H9 (cell line): ENCODE measurements at places on chromosomes 3 and 15. TPM values are rescaled to one million over a fixed set of nuclear protein-coding genes. Genes with fewer than 3 reads are reported as not detected.

GRCh38 chr3:43171748-43172147 is 65.9 kb upstream of the POMGNT2 start:
- DNase-seq: no peak
- H3K4me3 ChIP-seq: no peak overlapping the region
- no peak overlapping the region for H3K27ac ChIP-seq
- peaks cover 6% of the 10 kb centered on the region; the same call in 1 of the 2 replicates for H3K36me3 ChIP-seq

- no peaks in the 10 kb centered on the region for H3K27me3 ChIP-seq
- H3K4me1 ChIP-seq: no peaks in the 10 kb centered on the region
- DNase-seq: no peak
- H3K27ac ChIP-seq: no peak overlapping the region
Observed at GRCh38 chr3:162073422-162073975, 576.9 kb downstream of the OTOL1 start.

DNA sequence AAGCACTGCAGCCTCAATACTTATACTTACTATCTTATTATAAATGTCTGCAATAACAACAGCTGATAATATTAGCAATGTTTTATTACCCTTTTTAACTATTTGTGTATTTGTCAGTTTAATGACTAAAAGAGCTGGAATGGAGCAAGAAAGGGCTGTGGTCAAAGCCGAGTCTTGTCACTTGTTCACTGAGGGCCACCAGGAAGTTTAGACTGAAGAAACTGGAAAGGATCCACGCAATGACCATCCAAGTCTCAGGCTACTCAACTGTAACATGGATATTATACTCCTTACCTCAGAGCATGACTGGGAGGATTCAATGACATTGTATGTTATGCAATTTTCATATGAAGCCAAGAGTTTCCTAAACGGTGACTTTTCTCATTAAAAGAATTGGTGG is 90.4 kb downstream of the TJP1 start:
- no peak for DNase-seq
- no peaks in the 10 kb centered on the region for H3K27me3 ChIP-seq
- no peak overlapping the region for H3K27ac ChIP-seq
- H3K4me1 ChIP-seq: no peaks in the 10 kb centered on the region

DNA sequence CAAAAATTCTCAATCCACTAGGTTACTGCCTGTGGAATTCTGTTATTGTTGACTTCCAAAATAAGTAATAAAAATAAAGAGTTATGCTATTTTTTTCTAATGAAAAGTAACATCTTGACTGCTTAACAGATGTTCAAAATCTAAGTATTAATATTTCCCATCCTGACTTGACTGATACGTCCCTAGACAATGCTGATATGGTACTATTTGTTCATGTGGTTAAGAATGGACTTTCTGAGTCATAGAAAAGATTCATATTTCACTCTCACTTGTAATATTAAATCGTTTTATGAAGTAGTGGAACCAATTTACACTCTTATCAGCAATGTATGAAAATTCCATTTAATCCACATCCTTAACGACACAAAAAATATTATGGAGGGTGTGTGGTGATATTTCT is 104.8 kb upstream of the PLSCR5 start:
- no peak for DNase-seq
- no peak overlapping the region for H3K27ac ChIP-seq
- no peak overlapping the region for H3K4me3 ChIP-seq
- no peaks in the 10 kb centered on the region for H3K36me3 ChIP-seq
- H3K27me3 ChIP-seq: no peaks in the 10 kb centered on the region

GRCh38 chr3:138445236-138445635 is 10.8 kb downstream of the ESYT3 start:
- H3K4me3 ChIP-seq: no peak overlapping the region
- no peaks in the 10 kb centered on the region for H3K27me3 ChIP-seq
- H3K4me1 ChIP-seq: no peaks in the 10 kb centered on the region
- DNase-seq: no peak
- H3K36me3 ChIP-seq: no peaks in the 10 kb centered on the region

- H3K27me3 ChIP-seq: no peaks in the 10 kb centered on the region
- H3K4me1 ChIP-seq: no peaks in the 10 kb centered on the region; the same call in 1 of the 2 replicates
- no peak overlapping the region for H3K4me3 ChIP-seq
- DNase-seq: no peak
- H3K27ac ChIP-seq: no peak overlapping the region
- peaks cover 11% of the 10 kb centered on the region; the same call in 2 of the 3 replicates for H3K36me3 ChIP-seq
Observed at GRCh38 chr3:95343228-95343627, 1280.4 kb downstream of the NSUN3 start.

DNA sequence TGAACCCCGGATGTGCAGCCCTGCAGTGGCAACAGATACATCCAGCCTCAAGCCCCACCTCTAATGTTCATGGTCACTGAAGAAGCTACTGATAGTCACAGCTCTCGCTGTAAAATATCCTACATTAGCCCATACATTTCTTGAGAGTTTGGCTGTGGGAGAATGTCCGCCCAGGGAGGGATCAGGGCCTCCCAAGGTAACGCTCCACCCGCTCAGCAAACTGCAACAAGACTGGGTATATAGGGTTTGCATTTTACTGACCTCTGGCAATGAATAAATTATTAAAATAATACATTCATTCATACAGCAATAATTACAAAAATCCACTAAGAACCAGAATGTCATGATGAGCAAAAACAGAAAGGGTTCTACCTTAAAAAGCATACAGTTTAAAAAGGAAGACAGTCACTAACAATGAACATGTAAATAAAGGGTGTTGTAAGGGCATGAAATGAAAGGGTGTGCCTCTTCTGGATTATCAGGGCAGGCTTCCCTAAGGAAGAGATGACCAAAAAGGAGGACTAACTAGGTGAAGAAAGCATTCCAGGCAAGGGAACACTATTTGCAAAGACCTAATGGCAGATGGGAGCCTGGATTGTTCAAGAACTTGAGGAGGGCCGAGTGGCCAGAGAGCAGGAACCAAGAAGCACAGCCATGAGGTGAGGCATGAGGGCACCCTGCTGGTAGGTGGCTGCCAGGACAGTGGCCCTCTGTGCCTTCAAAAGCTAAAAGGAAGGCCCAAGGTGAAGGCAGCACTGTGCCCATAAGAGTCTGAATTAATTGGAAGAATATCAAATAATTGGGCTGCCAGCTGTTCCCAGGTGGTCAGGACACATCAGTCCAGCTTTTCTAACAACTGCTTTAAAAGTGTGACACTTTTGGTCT is 28.1 kb upstream of the CTDSPL start:
- DNase-seq: no peak
- H3K27ac ChIP-seq: no peak overlapping the region
- no peaks in the 10 kb centered on the region; the same call in 1 of the 3 replicates for H3K36me3 ChIP-seq
- H3K4me3 ChIP-seq: no peak overlapping the region

DNA sequence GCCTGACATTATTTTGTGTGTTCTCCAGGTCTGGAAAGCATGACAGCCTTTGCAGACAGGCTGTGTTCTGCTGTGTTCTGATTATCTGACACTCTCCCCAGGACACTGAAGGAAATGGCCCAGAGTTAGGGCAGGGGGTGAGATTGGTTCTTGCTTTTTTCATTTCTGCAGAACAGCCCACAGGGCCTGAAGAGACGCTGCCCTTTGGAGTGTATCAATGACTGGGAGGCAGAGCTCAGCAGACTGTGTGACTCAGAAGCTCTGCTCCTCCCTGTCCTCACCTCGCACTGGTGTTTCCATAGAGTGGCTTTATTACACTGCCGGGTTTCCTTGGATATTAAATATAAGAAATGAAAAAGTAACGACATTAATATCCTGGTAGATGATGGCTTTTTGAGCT is 523.6 kb downstream of the NTRK3 start:
- peaks cover 1% of the 10 kb centered on the region; the same call in 1 of the 3 replicates for H3K36me3 ChIP-seq
- H3K27me3 ChIP-seq: no peaks in the 10 kb centered on the region
- DNase-seq: no peak
- H3K4me3 ChIP-seq: no peak overlapping the region

GRCh38 chr3:135128818-135129217 is 333.8 kb downstream of the EPHB1 start:
- DNase-seq: no peak
- H3K27me3 ChIP-seq: no peaks in the 10 kb centered on the region; the same call in 1 of the 2 replicates
- no peaks in the 10 kb centered on the region for H3K4me1 ChIP-seq
- no peaks in the 10 kb centered on the region for H3K36me3 ChIP-seq

DNA sequence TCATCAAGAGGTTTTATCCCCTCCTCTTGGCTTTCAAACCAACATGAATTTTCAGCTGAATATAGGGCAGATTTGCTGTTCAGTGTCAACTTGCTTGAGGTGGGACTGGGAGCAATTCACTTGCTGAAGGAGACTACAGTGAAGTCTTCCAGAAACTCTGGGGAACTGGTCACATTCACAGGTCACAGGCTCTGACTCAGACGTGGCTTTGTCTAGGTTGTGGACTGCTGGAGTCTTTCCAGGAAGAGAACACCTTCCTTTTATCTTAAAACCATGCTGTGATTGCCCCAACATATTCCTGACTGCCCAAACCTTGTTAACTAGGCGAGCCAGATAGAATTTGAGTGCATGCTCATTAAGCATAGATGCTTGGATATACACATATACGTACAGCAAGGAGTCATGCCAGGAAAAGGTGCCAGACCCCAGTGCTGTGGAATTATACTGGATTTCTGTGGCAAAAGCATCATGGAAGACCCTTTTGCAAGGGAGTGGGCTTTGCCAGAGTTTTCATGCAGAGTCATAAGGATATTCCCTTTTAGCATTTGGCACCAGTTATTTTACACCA is 399.1 kb upstream of the TBL1XR1 start:
- H3K27ac ChIP-seq: no peak overlapping the region
- H3K27me3 ChIP-seq: no peaks in the 10 kb centered on the region
- H3K4me1 ChIP-seq: peaks cover 13% of the 10 kb centered on the region; the same call in 1 of the 2 replicates
- DNase-seq: no peak

DNA sequence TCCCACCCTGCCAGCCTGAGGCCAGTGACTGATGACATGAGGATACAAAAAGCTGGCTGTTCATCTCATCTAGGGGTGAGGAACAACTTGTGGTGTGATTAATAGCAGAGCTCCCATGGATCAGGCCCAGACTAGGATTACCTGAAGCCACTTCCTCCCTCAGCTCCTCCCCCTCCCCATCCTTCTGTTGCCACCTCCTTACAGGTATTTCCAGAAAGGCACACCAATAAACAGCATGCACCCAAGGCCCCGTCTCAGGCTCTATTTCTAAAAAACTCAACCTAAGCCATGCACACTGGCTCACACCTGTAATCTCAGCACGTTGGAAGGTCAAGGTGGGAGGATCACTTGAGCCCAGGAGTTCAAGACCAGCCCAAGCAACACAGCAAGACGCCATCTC is 54.1 kb downstream of the SRGAP3 start:
- DNase-seq: no peak
- H3K27me3 ChIP-seq: no peaks in the 10 kb centered on the region
- H3K4me3 ChIP-seq: no peak overlapping the region
- 0 out of 2 replicates have a peak, but pooled peaks cover 2% of the 10 kb centered on the region for H3K4me1 ChIP-seq

GRCh38 chr3:20073683-20074082 is 33.4 kb downstream of the KAT2B start:
- no peak overlapping the region for H3K27ac ChIP-seq
- H3K36me3 ChIP-seq: no peaks in the 10 kb centered on the region

Gene TNK2
- total RNA-seq: 34.5 and 35.3 TPM in 2 replicates

Gene GOLGA6L4
- total RNA-seq: 1.2 and 2.8 TPM in 2 replicates

Gene CPLX3
- not detected in 2 replicates for total RNA-seq

Gene IL5RA
- not detected in 2 replicates for total RNA-seq

Gene CAPN7
- total RNA-seq: 25.2 and 26.1 TPM in 2 replicates

Gene SLC51A
- 5.6 and 6.5 TPM in 2 replicates for total RNA-seq

Gene C3orf20
- total RNA-seq: not detected in 2 replicates

Gene ATP13A4
- total RNA-seq: 0.13 TPM in 1 of 2 replicates, not detected in the other

Gene SH2D7
- not detected in 2 replicates for total RNA-seq

Gene SLC22A14
- not detected in 2 replicates for total RNA-seq
